ENCODE measurements at places on chromosomes 5 and 9.

- DNase-seq = peak; percentile 100
Observed at GRCh38 chr5:54700986-54701578, 183.5 kb downstream of the SNX18 start.

DNA sequence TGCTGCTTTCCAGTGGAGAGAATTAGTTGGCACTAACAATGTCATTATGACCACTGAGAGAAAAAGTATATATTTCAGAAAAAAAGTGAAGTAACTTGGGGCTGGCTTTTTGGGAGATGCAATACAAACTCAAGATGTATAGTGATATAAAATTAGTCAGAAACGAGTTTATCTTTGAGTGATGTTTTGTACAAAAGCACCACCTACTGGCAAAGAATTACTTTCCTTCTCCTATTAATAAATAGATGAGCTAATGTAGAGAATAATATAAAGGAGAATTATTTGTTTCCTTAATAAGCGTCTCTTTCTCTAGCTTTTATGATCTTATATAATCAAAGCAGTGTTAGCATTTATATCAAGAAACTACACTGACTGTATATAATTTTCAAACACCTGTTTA is 158.8 kb downstream of the MEF2C start:
- DNase-seq = peak; percentile 11

DNA sequence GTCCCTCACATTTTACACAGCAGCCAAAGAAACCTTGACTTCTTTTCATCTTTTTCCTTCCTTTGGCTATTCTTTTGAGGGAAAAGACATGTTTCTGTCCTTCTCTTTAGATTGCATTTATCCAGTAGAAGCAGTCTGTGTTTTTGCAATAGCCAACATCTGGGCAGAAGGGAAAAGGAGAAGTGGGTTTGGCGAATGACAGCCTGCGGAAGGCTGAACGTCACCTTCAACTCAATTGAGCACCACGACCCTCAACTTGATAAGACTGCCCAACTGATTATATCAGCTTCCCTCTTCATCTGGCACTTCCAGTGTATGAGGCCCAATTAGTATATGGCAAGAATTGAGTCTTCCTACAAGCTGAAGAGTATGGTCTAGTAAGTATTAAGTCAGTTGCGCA is 1997.6 kb upstream of the WWC1 start:
- no peak for DNase-seq

GRCh38 chr5:43386960-43387362 is 25.2 kb downstream of the CCL28 start:
- DNase-seq = no peak
